ENCODE measurements at places on chromosomes 4 and X.

DNA sequence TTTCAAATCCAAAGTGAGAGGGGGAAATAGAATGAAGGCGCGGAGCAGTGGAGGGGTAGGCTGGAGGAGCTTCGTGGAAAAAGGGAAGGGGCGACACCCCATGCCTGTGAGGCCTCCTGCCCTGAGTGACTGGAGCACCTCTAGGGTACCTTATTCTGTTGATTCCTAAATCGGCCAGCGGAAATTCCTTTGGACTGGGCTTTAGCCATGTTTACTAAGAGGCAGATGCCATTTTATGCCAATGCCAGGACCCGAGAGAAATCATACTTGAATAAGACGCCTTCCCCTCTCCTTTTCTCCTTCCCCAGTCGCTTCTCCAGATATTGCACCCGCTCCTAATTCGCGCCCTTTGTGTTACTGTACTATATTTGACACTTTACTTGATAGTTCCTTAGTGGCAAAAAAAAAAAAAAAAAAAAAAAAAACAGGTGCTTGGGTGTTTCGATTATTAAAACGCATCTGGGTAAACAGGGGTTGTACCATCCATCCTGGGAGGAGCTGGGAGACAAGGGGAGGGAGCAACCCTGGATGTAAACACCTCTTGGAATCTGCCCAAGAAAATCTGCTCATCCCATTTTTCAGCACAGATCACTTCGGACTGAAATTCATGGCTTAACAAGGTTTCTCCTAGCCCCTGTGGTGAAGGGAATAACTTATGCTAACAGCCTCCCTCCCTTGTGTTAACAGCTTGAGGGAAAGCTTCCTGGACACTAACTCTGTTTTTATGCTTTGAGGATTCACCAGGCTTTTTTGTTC is 1.5 kb downstream of the BMP3 start:
- DNase-seq, result no peak

GRCh38 chr4:165872461-165873297 is at the start of gene TLL1:
Gene TLL1 (plus strand): TSS chr4:165873237. CDS start chr4:165873905, 668 bp downstream.
- no peak for DNase-seq

GRCh38 chrX:10622197-10622596 is 1.8 kb upstream of the MID1 start:
- DNase-seq, result no peak

GRCh38 chr4:165874072-165874790 is 1.2 kb downstream of the TLL1 start:
- no peak for DNase-seq

- peak; percentile 97 for DNase-seq
Observed at GRCh38 chrX:149540131-149540620, 636 bp upstream of the EOLA1 start.

DNA sequence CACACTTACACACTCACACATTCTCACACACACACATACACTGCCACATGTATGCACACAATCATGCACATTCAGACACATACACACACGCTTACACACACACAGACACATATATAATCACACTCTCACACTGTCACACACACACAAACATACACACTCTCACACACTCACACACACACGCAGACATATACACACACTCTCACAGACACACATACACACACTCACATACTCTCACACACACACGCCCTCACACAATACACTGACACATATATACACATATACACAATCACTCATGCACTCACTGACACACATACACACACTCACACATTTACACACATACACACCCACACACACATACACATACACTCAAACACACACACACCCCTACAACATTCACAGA is 435.3 kb upstream of the FRG1 start:
- no peak for DNase-seq

GRCh38 chrX:16882169-16882568 is 12.0 kb upstream of the RBBP7 start:
- no peak for DNase-seq

DNA sequence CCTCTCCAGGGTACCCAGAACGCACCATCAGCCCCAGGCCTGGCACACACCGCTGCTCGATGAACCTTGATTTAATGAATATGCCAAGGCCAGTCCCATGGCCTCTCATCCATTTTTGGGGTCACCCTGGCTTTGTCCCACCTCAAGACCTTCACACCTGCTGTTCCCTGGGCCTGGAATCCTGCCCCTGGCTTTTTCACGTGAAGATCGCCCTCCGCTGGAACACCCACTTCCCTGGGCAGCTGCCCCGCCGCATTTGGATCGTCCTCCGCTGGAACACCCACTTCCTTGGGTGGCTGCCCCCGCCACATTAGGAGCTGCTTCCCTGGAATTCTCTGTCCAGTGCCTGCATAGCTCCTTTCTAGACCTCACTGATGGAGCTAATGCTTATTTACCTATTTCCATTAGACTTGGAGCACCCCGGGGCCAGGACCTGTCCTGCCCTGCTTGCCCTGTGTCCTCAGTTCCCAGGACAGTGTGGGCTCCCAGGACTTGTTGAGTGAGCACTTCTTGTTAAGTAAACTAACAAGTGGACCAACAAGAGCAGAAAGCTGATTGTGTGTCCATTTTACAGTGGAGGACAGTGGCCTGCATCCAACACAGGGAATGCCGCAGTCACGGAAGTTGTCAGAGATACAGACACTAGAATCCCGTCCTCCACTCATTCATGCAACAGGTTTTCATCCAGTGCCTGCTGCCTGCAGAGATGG is 12.5 kb downstream of the BLOC1S4 start:
- DNase-seq, result no peak

- no peak for DNase-seq
Observed at GRCh38 chr4:158861281-158861680, 92.5 kb downstream of the FNIP2 start.

DNA sequence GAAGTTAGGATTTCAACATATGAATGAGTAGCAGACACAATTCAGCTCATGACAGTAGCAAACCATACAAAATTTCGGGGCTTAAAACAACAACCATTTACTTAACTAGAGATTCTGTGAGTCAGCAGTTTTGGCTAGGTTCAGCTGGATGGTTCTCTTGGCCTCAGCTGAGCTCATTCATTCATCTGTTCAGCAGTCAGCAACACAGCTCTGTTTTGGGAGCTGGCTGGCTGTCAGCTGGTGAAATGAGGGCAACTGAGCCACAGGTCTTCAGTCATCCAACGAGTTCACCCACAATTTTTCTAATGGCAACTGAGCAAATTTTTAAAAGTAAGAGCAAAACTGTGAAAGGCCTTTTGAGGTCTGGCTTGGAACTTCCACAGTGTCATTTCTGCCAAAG is 2005.1 kb upstream of the AGA start:
- no peak for DNase-seq

GRCh38 chr4:91422011-91422410 is 881.8 kb upstream of the GRID2 start:
- DNase-seq, result no peak

GRCh38 chr4:140947506-140947905 is 185.8 kb downstream of the RNF150 start:
- no peak for DNase-seq

- DNase-seq, result no peak
Observed at GRCh38 chrX:139018436-139018835, 306.9 kb upstream of the FGF13 start.

DNA sequence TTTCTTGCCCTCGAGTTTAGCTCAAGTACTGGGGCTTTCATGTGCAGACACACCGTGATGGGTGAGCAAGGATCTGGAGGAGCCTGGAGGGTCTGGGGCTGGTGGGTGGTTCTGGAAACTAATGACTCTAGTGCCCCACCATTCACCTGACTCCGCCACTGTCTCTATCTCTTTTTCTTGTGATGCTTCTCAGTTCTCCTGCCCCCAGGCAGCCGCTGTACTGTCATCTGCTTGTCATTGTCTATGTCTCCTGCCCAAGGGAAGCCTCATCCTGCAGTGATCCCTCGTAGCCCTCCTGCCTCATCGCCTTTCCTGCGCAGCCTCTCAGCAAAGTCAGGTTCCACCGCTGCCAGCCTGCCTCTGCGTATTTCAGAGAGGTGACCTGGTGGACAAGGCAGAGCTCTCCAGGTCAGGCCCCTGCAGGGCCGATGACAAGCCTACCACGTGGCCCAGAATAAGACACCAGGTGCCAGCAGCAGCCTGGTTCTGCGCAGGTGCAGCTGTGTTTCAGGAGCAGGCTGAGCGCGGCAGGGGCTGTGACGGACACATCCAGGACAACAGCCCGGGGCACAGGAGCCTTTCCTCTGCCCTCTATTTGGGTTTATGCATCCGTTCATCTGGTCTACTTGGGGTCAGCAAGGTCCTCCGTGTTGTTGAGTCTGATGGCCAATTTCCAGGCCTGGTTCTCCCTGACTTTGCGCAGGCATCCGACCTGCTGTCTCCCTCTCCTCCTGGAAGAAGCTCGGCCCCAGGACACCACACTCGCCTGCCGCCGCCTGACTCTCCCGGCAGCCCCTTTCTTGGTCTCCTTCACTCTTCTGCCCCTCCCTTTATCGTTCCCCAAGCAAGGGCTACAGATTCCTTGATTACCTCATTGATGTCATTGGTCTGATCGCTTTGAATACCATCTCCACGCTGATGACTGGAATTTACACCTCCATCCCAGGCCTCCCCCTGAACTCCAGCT is 30.9 kb upstream of the CDKN2AIP start:
- no peak for DNase-seq

GRCh38 chr4:130336585-130337217 is 1240.7 kb downstream of the C4orf33 start:
- no peak for DNase-seq

GRCh38 chr4:41364876-41365275 is 108.1 kb downstream of the UCHL1 start:
- no peak for DNase-seq

DNA sequence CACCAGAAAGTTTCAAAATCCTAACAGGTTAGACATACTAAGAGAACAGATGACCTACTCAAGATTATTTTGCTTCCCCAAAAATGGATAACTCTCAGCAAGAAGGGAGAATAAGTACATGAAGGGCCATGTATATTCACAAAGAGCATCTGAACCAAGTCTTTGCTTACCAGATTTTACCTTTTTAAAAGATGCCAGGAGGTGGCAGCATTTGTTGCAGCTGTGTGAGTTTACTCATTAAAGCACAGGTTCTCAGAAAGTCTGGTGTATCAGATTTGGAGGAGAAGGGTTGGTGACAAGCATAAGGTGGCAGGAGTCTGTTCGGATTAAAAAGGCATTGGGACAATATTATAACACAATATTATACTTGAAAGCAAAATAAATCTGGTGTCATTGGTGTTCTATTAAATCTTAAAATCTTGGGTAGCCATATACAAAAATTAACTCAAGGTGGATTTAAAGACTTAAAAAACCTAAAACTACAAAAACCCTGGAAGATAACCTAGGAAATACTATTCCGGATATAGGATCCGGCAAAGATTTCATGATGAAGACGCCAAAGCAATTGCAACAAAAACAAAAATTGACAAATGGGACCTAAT is 51.3 kb upstream of the NFKB1 start:
- DNase-seq, result peak; percentile 13

DNA sequence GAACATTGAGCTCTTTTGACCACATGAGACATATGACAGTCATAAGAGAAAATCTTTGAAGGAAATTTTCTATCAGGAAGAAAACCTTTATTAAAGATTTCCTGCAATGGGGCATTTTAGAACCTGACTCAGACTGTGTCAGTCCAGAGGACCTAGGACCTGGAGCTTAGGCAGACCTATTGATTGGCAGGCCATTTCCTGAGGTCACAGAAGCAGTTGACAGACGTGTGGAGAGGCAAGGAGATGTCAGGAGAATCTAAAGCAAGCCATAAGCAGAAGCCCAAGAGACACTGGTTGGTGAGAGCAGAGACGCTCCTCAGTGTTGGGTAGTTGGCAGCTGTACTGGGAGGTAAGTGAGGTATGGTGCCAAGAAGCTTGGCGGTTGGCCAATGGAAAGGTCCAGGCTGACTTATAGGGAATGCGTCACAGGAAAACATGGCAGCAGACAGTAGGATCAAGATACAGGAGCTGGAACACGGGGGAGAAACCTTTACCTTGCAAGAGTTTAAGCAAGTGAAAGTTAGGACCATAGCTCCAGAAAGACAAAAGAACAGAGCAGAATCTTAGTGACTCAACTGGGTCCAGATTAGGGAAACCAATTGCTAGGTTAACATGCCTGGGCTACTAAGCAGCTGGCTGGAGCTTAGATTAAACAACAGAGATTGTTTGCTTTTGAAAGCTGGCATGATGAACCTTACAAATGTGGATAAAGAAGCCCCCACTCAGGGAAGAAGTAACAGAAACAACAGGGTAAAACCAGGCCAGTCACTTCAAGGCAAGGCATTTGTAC is 18.6 kb downstream of the PALLD start:
- DNase-seq, result peak; percentile 42

- no peak for DNase-seq
Observed at GRCh38 chr4:164579270-164579942, 174.5 kb upstream of the SMIM31 start.

- DNase-seq, result no peak
Observed at GRCh38 chr4:1991596-1992434, 17.0 kb downstream of the NELFA start.

- peak; percentile 13 for DNase-seq
Observed at GRCh38 chr4:159946983-159947615, 844.2 kb downstream of the RAPGEF2 start.

GRCh38 chr4:68410149-68410548 is 37.1 kb upstream of the TMPRSS11E start:
- no peak for DNase-seq

DNA sequence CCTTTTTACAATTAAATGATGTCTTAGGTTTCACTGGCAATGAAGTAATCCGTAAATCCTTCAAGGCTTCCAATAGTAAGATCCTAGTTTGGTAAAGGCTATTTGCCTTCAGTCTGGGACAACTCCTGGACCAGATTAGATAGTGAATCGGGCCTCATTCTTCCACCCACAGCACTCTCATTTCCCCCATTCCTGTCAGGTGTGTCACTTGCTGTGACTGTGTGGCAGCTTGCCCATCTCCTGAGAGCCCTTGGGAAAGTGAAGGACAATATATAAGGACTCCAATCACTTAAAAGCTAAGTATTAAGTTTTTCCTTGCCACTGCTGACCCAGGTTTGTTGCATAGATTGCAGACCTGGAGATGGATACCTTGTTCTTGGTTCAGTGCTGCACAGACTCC is 3.3 kb upstream of the GASK1B start:
- no peak for DNase-seq

DNA sequence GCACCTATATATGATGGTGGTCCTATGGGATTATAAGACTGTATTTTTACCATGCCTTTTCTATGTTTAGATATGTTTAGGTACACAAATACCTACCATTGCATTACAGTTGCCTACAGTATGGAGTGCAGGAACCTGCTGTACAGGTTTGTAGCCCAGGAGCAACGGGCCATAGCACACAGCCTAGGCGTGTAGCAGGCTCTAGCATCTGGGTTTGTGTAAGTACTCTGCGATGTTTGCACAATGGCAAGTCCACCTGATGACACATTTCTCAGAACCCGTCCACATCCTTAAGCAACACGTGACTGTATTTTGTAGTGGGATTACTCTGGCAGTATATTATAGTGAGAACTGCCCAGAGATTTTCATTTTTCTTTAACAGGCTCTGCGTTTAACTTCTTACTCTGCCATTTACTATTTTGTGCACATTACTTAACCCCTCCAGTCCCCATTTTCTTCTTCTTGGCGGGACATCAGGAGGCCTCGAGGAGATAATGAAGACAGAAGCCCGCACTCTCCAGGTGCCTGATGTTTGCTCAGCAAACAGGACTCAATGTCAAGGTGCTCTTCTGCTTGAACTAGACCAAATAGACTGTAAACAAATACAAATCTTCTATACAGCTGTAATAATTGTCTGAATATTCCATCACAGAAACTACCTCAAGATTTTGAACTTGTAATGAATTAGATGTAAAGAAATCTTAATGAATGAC is 102.0 kb upstream of the PDLIM3 start:
- no peak for DNase-seq

Measured in NCI-H1105 (cell line).